ENCODE measurements at places on chromosomes 2 and 18. TPM values are rescaled to one million over a fixed set of nuclear protein-coding genes. Genes with fewer than 3 reads are reported as not detected.

The MTCL1 gene
- total RNA-seq, result 5.4 TPM

DNA sequence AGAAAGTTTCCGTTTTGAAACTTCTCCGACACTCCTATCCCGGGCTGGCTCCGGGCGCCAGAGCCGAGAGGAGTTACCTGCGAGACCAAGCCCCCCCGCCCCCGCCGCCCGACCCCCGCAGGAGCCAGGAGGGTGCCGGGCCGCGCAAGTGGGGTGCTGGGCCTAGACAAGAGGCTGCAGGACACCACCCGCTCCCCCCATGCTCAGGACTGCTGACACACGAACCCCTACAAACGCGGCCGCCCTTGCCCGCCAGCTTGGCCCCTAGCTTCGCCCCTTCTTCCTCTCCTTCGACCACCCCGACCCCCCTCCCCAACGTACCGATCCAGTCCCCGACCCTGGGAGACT is 497 bp downstream of the PLA2R1 start:
- peak overlapping the region; percentile 54 for H3K27ac ChIP-seq
- H3K4me1 ChIP-seq, result peaks cover 38% of the 10 kb centered on the region
- no peak for DNase-seq

The ALPP gene
- not detected for total RNA-seq

GRCh38 chr2:223601932-223602666 is at the start of gene SCG2:
Gene SCG2, minus strand, starts transcription at chr2:223602361. Its CDS starts 3,079 bp downstream, at chr2:223599282.
- peak; percentile 73 for DNase-seq
- no peaks in the 10 kb centered on the region for H3K27me3 ChIP-seq
- H3K4me1 ChIP-seq, result no peaks in the 10 kb centered on the region
- no peak within 1 kb of the TSS for H3K4me3 ChIP-seq
- no peaks in the 10 kb centered on the region for H3K36me3 ChIP-seq

GRCh38 chr2:101860782-101861181 is 131.0 kb upstream of the IL1R2 start:
- DNase-seq, result no peak
- peaks cover 82% of the 10 kb centered on the region for H3K36me3 ChIP-seq
- H3K4me3 ChIP-seq, result no peak overlapping the region
- H3K27me3 ChIP-seq, result no peaks in the 10 kb centered on the region
- H3K27ac ChIP-seq, result no peak overlapping the region

The PDCL3 gene
- 18.8 TPM for total RNA-seq

The CNTNAP5 gene
- not detected for total RNA-seq

The TCF23 gene
- not detected for total RNA-seq

GRCh38 chr18:74775239-74775638 is 177.6 kb downstream of the ZNF407 start:
- H3K4me1 ChIP-seq, result no peaks in the 10 kb centered on the region
- no peaks in the 10 kb centered on the region for H3K36me3 ChIP-seq
- H3K4me3 ChIP-seq, result no peak overlapping the region
- no peak for DNase-seq
- no peak overlapping the region for H3K27ac ChIP-seq
- no peaks in the 10 kb centered on the region for H3K27me3 ChIP-seq

DNA sequence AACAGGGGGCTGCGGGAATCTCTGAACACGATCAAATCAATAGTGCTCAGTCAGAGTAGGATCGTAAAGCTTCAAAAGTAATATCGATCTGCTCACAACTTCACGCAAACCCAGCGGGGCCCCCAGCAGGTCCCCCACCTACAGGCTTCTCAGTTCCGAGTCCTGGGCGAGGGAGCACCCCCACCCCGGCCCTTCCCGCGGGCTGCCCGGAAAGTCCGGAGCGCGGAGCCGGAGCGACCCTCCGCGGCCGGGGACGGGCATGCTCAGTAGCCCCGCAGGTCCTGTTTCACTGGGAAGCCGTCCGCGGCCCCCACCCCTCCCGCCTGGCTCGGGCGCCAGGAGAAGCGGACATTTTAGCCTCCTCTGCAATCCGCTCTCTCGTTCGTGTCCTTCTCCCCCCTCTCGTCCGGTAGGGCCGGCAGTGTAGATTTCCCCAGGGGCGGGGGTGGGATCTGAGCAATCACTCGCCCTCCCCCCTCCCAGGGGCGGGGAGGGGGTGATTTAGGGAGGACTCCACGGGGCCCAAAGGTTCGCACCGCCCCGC is 3.3 kb upstream of the SPRED2 start:
- H3K27me3 ChIP-seq, result no peaks in the 10 kb centered on the region
- DNase-seq, result peak; percentile 88
- H3K4me1 ChIP-seq, result peaks cover 22% of the 10 kb centered on the region
- H3K36me3 ChIP-seq, result no peaks in the 10 kb centered on the region
- H3K4me3 ChIP-seq, result peak overlapping the region; percentile 83

DNA sequence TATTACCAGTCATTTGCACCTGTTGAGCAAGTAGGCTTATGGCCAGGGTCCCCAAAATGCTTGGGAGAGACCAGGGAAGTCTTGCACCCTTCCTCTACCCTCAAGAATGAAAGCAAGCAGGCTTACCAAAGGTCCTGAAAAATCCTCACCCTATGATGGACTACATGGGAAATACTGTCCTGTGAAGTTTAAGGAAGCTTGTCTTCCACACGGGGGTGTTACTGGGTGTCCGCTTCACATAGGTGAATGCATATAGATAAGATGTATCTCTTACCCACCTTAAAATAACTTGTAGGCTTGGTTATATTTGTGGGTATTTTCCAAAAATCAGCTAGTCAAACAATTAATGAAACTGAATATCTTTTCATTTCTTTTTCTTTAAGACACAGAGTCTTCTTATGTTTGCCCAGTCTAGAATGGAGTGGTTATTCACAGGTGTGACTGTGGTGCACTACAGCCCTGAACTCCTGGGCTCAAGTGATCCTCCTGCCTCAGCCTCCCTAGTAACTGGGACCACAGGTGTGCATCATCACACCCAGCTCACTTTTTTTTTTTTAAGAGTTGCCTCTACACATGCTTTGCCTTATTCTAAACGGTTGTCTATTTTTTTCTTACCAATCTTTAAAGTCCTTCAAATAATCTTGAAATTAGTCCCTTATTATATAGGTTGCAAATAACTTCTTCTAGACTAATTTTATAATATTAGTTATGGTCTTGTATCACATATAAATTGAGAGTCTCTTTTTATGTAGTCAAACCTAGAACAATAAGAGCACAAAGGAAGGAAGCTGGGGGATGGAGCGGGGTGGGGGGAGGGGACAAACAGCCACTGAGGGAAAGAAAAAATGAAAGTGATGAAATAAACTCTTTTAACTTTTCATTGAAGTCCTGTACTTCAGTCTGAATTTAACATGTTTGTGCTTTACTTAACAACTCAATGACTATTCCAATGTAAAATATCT is 49.0 kb downstream of the CERKL start:
- H3K36me3 ChIP-seq, result no peaks in the 10 kb centered on the region
- H3K27me3 ChIP-seq, result no peaks in the 10 kb centered on the region
- H3K4me3 ChIP-seq, result no peak overlapping the region
- no peak overlapping the region for H3K27ac ChIP-seq
- no peak for DNase-seq

DNA sequence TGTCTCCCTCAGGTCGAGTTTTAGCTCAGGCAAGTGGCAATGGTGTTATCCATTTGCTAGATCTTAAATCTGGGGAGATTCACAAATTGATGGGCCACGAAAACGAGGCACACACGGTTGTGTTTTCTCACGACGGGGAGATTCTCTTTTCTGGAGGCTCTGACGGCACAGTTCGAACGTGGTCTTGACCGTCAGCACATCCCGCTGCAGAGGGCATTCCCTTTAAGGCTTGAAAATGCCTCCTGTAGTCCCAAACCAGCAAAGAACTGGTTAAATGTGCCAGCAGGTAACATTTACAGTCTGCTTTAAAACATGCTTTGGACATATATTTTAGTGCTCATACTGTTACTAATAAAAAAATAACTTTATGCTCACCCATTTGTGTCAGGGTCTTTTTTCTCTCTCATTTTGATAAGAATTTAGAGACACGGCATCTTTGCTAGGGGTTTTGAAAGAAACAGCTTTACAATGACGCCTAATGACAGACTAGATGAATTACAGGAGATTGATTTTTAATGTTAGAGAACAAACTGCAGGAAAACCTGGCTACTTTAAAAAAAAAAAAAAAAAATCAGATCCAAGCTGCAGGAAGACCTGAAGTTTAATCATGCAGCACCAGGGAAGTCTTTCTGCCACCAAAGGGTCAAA is 602 bp upstream of the VWC2L start:
- no peaks in the 10 kb centered on the region for H3K36me3 ChIP-seq
- no peak overlapping the region for H3K4me3 ChIP-seq
- H3K4me1 ChIP-seq, result no peaks in the 10 kb centered on the region
- H3K27me3 ChIP-seq, result no peaks in the 10 kb centered on the region
- H3K27ac ChIP-seq, result no peak overlapping the region

The VWA3B gene
- not detected for total RNA-seq

DNA sequence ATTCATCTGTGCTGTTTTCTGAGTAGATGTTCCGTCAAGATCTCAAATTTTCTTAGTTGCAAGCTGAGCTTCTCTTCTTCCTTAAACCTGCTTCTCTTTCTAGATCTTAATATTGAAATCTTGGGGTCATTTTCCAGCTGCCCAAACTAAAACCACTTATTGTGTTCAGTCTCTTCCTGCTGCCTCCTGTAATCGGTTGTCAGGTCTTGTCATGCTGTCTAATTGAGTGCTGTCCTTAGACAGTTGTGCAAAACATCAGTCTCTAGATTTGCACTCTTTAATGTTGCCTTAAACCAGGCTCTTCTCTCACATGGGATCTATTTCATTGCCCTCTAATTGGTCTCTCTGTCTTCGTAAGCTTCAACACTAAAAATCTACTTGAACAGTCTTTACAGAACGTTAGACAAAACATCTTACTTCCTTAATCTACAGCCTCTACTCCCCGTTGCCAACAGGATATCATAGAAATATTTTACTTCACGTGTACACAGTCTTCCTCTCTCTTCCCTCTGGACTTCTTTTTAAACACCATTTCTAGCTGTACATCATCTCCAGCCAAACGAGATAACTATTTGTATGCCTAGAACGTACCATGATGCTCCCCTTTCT is 34.9 kb downstream of the GPD2 start:
- H3K36me3 ChIP-seq, result no peaks in the 10 kb centered on the region
- no peaks in the 10 kb centered on the region for H3K27me3 ChIP-seq
- H3K4me1 ChIP-seq, result no peaks in the 10 kb centered on the region
- no peak for DNase-seq

The ASB18 gene
- 1.9 TPM for total RNA-seq

DNA sequence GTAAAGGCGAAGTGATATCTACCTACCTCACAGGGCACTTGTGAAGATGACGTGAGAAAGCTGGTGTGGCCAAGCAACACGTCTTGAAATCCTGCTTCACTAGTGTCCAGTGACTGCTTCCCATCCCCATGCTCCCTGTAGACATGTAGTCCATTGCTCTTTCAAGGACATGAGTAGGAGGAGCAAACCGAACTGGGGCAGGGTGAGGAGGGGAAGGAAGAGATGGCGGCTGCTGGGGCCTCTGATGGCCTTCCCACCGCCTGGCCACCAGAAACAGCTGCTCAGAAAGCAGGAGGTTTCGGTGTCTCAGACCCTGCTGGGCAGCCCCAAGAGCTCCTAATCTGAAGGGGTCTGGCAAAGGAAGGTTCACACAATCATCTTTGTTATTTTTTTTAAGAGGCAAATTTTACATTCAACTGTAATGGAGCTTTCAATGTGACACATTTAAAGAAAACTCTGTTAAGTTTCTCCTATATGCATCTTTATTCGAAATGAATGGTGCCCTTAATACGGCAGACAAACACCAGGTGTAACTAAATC is 14.7 kb downstream of the CPLX4 start:
- H3K4me3 ChIP-seq, result no peak overlapping the region
- H3K27me3 ChIP-seq, result no peaks in the 10 kb centered on the region
- no peak for DNase-seq
- no peak overlapping the region for H3K27ac ChIP-seq
- no peaks in the 10 kb centered on the region for H3K36me3 ChIP-seq

DNA sequence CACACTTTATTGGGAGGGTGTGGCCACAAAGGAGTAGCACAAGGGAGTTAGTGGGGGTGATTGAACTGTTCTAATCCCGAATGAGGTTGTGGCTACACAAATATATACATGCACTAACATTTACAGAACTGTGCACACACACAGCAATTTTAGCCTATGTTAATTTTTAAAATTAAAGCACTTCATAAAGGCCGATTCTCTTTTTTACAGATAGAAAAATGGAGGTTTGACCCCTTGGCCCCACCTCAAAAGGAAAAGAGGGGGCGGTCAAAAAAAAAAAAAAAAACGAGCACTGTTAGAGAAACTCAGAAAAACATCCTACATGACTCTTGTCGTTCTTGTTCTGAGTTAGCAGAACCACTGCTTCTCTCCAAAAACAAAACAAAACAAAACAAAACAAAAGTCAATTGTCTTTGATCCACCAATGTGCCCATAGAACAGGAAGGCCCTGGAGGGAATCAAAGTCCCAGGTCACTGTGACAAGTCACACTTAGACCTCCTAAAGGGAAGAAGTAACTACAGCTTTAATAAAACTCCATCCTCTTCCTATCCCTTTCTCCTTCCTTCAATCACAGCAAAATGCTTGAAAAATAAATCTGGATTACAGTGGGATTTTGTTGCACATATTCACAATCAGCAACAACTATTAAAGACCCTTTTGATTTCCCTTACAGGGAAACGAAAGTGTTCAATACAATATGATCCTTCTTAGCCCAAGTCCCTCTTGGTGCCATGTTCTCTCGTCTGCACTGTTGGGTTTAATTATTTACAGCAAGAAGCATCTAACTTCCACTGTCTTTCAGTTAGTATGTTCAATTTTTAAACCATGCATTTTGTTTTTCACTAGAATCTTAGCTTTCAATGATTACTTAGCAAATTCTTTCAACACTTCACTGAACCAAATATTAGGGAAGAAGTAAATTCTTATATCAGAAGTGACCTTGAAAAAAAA is 16.6 kb downstream of the LRP2 start:
- H3K27me3 ChIP-seq, result no peaks in the 10 kb centered on the region
- DNase-seq, result no peak

DNA sequence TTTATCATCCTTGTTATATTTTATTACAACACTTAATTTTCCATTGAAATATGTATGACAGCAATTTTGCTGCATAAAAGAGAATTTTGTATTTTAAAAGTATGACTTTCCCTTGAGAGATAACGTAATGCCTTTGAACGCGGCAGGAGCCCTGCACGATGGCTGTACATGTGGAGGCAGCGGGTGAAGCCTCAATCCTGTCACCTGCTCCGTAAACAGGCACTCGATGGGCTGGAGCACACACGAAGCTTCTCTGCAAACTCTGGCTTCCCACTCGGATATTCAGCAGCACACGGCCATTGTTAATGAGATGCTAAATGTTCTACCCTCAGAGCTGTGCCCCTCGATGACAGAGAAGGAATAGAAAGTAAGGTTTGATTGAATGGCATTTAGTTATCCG is 184.4 kb downstream of the RTP5 start:
- no peaks in the 10 kb centered on the region for H3K36me3 ChIP-seq
- H3K27ac ChIP-seq, result no peak overlapping the region
- no peaks in the 10 kb centered on the region for H3K4me1 ChIP-seq
- H3K4me3 ChIP-seq, result no peak overlapping the region
- no peak for DNase-seq

The VWC2L gene
- total RNA-seq, result not detected

The SCN3A gene
- total RNA-seq, result 2.6 TPM

- DNase-seq, result no peak
- H3K4me1 ChIP-seq, result peaks cover 4% of the 10 kb centered on the region
- no peak overlapping the region for H3K27ac ChIP-seq
- no peak overlapping the region for H3K4me3 ChIP-seq
- no peaks in the 10 kb centered on the region for H3K27me3 ChIP-seq
- no peaks in the 10 kb centered on the region for H3K36me3 ChIP-seq
Measured at GRCh38 chr2:172021955-172022354, 22.2 kb downstream of the METAP1D start.

Measured in right atrium auricular region (tissue), 2 donors.